Right cardiac atrium (tissue), 5 donors: ENCODE measurements at places on chromosomes 11 and 22. TPM values are rescaled to one million over a fixed set of nuclear protein-coding genes. Genes with fewer than 3 reads are reported as not detected.
A peak's percentile ranks its signal among the peaks of the same experiment; 100 is the strongest.

CYTH4 gene
- total RNA-seq: 5.1 TPM

- DNase-seq: no peak
Observed at GRCh38 chr11:2177076-2177475, 5.5 kb upstream of the TH start.

GRCh38 chr11:1162138-1162475, 4.4 kb downstream of the MUC5AC start:
- no peak for DNase-seq

GRCh38 chr22:41352058-41352457, 29.7 kb upstream of the TEF start:
- DNase-seq: no peak

DNA sequence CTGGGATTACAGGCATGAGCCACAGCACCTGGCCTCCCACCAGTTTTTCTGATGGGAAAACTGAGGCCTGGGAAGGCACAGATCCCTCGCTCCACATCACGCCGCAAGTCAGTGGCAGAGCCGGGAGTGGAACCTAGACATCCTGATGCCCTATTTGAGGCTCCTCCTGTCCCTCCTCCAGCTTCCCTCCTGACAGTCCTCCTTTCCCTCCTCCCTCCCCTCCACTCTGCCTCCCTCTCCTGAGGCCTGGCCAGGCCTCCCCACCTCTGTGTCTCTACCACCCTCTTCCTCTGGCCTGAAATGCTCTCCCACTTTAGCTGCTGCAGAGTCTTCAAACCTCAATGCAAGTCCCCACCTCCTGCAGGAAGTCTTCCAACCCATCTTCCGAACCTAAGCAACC, 13.3 kb upstream of the TP53I11 start:
- DNase-seq: no peak

MOGAT2 gene
- total RNA-seq: 0.17 TPM

DNA sequence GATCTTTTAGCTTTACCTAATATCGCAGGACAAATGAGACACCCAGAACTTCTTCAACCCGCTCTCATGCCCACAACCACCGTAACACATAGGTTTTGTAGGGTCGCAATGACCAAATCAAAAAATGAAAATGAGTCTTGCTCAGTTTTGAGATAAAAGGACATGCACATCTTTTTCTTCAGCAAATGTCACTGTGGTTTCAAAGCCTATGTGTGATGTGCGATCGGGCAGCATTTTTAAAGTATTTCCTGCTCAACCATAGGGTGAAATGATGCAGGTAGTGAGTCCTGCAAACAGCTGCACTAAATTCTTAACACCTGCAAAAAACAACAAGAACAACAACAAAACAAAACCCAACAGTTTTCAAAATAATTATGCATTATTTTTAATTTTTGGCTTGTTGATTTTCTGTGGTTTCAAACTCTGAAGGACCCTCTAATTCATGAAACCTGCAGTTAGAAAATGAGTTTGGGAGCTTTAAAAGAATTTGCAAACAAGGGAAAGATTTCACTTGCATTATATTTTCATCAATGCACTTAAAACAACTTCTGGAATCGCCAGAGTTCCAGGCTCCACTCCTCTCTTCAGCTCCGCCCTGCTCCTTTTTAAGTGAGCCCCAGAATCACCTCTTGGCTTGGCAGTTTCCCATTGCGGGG, 79.4 kb downstream of the PRR5L start:
- DNase-seq: no peak

NDUFS3 gene
- total RNA-seq: 178 TPM

GRCh38 chr11:70064008-70064725, 13.9 kb upstream of the ANO1 start:
- DNase-seq: no peak

- DNase-seq: no peak
Observed at GRCh38 chr11:106449763-106450162, 372.3 kb downstream of the AASDHPPT start.

DNA sequence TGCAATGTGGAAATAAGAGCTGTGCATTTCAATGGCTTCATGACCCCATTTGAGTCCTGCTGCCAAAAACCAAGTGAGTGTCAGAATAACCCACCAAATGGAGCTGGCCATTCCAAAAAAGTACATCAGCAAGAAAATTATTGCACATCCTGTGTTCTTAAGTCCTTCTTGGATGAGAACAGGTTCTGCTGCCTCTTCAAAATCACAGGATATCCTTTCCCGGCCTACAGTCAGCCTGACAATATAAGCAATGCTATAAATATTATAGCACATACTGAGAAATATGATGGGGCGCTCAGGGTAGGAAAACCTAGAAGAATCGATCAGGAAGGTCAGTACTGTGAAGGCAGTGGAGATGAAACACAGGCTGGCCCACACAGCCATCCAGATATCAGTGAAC, 3.5 kb downstream of the FZD4 start:
- DNase-seq: no peak

- no peak for DNase-seq
Observed at GRCh38 chr11:121437018-121437685, 15.0 kb upstream of the SORL1 start.

DNA sequence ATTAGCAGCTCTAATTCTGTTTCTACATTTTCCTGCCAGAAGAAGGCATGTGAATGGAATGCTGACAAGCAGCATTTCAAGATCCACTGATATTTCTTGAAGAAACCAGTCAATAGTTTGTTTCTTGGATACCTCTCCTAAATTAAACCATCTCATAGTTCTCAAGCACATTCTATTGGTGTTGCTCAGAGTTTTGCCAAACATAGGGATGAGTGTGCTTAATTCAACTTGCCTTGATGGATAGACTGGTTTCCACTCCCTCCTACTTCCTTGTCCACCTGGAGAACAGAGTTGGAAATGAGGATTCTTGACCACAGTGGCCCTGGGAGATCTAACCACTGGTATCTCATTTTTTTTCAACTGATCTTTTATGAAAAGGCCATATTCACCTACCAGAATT, 29.8 kb upstream of the DDX10 start:
- no peak for DNase-seq

GRCh38 chr22:37823134-37823985, at the start of gene GALR3:
GALR3 (plus strand) TSS chr22:37823382; CDS start chr22:37823407, 25 bp downstream.
- peak; percentile 50 for DNase-seq

DNA sequence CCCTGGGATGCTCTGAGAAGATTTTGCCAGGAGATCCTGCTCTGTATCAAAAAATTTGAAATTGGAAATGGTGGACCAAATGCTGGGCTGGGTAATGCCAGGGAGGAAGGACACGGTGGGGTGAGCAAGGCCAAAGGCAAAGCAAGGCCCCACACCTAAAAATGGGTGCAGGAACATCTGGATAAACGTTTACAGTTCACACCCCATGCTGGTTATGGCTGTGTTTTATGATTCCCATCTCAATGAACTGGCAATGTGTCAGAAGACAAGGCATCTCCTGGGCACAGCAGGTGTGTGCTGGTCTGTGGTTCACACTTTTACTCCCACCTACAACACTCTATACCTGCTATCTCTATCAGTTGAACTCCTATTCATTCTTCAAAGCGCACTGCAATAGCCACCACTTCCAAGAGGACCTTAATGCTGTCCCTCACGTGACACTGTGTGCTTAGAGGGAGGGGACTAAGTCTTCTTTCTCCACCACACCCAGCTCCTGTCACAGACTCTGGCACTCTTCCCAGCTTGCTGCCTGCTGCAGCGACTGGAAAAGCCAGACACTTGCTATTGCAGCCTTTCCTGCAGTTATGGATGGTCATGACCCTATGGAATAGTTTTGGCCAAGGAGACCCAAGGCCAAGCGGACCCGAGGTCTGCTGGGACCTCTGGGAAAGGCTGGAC, 277.5 kb downstream of the CTTN start:
- no peak for DNase-seq

- DNase-seq: no peak
Observed at GRCh38 chr11:18844753-18845367, 53.3 kb upstream of the PTPN5 start.

GRCh38 chr11:75532200-75533048, 6.7 kb upstream of the GDPD5 start:
- peak; percentile 68 for DNase-seq

PNPLA3 gene
- total RNA-seq: not detected

LRRN4CL gene
- 2.9 TPM for total RNA-seq

- DNase-seq: no peak
Observed at GRCh38 chr22:35418088-35418487, 18.1 kb downstream of the MCM5 start.

DNA sequence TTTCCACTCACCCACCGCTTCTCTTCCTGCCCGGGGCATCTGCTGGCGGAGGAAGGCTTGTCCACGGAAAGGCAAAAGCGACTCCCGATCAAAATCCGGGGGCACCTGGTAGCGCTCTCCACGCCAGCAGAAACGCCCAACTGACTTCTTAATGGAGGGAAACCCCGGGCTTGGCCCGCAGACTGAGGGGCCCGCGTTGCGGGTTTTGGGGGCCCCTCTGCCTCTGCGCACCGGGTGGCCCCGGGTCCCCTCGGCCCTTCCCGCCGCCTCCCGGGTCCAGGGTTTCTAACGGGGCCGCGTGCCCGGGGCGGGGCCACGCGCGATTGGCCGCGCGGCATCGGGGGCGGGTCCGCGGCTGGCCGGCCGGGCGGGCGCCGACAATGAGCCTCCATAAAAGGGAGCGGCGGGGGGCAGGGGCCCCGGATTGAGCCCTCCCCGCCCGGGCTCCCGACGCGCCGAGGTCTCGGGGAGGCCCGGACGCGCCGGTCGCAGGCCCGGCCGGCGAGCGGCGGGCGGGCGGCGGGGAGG, at the start of gene SPINDOC:
Gene SPINDOC (plus strand): TSS at position 422 of the 528 bp plus-strand sequence. CDS start 231 bp downstream, outside the sequence.
- peak; percentile 94 for DNase-seq

OR8D1 gene
- not detected for total RNA-seq

- DNase-seq: peak; percentile 88
Observed at GRCh38 chr11:61699737-61700160, 19.6 kb downstream of the DAGLA start.

DNA sequence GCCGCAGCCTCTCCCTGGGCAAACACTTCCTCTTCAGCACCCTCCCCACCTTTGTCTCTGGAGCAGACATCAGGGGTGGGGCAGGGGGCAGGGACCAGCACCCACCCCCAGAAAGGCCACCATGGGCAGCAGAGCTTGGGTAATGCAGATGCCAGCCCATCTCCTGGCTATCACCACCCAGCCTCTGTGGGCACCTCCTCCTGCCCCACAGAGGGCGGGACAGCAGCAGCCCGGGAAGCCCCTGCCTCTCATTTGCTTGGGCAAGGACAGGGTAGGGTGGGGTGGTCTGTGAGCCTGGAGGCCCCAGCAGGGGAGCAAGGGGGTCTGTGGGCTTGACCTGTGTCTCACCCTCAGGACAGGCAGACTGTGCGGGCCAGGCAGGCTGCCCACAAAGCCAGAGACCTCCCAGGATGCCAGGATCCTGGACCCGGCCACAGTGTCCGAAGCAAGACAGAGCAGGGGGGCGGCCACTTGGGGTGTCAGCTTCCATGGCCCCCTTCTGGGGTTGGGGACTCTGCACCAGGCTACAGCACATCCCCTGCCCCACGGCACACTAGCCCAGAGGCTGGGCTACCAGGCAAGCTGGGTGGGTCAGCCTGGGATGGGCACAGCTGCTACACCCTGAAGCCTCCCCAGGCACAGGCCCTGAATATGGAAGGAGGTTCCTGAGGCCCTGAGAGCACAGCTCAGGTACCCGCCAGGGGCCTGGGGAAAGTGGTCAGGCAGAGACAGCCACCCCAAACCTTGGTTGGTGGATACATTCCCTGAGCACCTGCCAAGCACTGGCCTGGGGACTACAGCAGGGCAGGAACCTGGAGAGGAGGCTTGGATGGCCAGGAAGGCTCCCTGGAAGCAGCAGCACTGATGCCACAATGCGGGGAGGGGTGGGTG, 4.5 kb downstream of the RNH1 start:
- no peak for DNase-seq

- peak; percentile 19 for DNase-seq
Observed at GRCh38 chr11:2807801-2808241, 77.8 kb downstream of the CDKN1C start.

- DNase-seq: no peak
Observed at GRCh38 chr11:64670975-64671374, 52.0 kb downstream of the NRXN2 start.

C11orf97 gene
- not detected for total RNA-seq

GRCh38 chr11:18726040-18726439, at the start of gene IGSF22:
IGSF22 (minus strand) TSS chr11:18726188; CDS start chr11:18724236, 1,952 bp downstream.
- no peak for DNase-seq

MS4A6A gene
- total RNA-seq: 63.0 TPM

DNA sequence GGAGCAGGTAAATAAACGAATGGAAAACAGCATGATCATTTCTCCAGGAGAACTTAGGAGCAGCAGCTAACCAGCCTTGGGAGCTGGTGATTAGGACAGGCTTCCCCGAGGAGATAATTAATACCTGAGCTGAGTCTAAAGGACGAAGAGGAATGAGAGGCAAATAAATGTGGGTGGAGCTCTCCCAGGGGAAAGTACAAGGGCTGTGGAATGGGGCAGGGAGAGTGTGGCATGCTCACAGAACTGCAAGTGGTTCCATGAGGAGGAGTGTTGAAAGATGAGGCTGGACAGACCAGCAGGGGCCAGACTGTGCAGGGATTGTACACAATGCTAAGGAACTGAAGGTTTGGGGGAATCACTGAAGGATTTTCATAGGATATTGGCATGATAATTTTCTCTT, 14.2 kb upstream of the TLCD5 start:
- no peak for DNase-seq

- no peak for DNase-seq
Observed at GRCh38 chr11:59176330-59176729, 4.4 kb downstream of the DTX4 start.

RIBC2 gene
- total RNA-seq: not detected

GRCh38 chr11:47768101-47768612, 1.0 kb upstream of the FNBP4 start:
- DNase-seq: peak; percentile 87

DNA sequence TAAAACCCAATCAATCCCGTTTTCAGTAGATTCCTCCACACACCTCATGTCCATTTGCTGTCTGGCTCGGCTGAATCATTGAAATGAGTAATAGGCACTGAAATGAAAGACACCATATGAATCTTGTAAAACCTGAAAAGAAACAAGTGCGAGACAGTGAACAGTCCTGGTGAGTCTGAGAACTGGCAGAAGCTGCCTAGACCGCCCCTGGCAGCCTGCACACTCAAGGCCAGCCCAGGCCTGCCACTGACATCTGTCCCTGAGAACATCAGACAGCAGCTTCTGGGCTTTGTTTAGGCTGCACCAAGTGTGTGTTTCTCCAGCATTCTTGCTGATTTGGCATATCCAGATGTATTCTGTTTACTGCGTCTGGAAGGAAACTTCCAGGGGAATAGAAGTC, 44.8 kb downstream of the ENDOD1 start:
- DNase-seq: no peak

GRCh38 chr11:1219446-1219833, 3.4 kb upstream of the MUC5B start:
- DNase-seq: peak; percentile 43

- peak; percentile 52 for DNase-seq
Observed at GRCh38 chr22:41596776-41597634, 7.4 kb upstream of the PMM1 start.

TEF gene
- total RNA-seq: 26.2 TPM

- peak; percentile 65 for DNase-seq
Observed at GRCh38 chr11:116641561-116642045, 131.2 kb downstream of the BUD13 start.
